ENCODE measurements at places on chromosomes 7 and 10. TPM values are rescaled to one million over a fixed set of nuclear protein-coding genes. Genes with fewer than 3 reads are reported as not detected.

- H3K4me1 ChIP-seq = no peaks in the 10 kb centered on the region
- DNase-seq = no peak
- no peak overlapping the region for H3K27ac ChIP-seq
Observed at GRCh38 chr7:115851291-115851690, 179.3 kb downstream of the TFEC start.

Gene FAM107B
- total RNA-seq = 51.8 TPM

GRCh38 chr10:84392181-84392580 lies 63.8 kb downstream of the CCSER2 start:
- no peak overlapping the region for H3K27ac ChIP-seq
- DNase-seq = no peak
- H3K36me3 ChIP-seq = no peaks in the 10 kb centered on the region
- no peak overlapping the region for H3K4me3 ChIP-seq
- no peaks in the 10 kb centered on the region for H3K4me1 ChIP-seq

Gene MKI67
- 6.4 TPM for total RNA-seq

Gene PFKP
- 32.9 TPM for total RNA-seq

GRCh38 chr10:91296471-91296870 lies 76.0 kb downstream of the PCGF5 start:
- H3K36me3 ChIP-seq = no peaks in the 10 kb centered on the region
- H3K27me3 ChIP-seq = no peaks in the 10 kb centered on the region
- no peak for DNase-seq
- no peak overlapping the region for H3K4me3 ChIP-seq
- H3K27ac ChIP-seq = no peak overlapping the region

DNA sequence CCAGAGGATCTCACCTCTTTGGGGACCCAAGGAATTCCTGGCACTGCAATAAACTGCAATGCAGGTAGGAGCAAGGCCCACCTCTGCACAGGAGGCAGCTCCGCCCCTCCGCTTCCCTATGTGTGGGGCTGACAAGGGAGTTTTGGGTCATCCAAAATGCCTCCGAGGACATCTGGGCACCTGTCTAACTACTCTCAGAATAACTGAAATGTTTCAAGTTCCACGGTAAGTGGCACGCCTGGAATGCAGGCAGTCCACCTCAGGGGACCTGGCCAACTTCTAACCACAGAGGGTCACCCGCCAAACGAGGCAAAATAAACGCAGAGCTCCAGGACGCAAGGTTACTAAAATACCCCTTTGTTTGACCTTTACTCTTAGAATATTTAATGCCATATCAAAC lies 102.5 kb downstream of the FGFR2 start:
- DNase-seq = peak; percentile 80
- no peaks in the 10 kb centered on the region for H3K36me3 ChIP-seq
- H3K4me3 ChIP-seq = no peak overlapping the region

DNA sequence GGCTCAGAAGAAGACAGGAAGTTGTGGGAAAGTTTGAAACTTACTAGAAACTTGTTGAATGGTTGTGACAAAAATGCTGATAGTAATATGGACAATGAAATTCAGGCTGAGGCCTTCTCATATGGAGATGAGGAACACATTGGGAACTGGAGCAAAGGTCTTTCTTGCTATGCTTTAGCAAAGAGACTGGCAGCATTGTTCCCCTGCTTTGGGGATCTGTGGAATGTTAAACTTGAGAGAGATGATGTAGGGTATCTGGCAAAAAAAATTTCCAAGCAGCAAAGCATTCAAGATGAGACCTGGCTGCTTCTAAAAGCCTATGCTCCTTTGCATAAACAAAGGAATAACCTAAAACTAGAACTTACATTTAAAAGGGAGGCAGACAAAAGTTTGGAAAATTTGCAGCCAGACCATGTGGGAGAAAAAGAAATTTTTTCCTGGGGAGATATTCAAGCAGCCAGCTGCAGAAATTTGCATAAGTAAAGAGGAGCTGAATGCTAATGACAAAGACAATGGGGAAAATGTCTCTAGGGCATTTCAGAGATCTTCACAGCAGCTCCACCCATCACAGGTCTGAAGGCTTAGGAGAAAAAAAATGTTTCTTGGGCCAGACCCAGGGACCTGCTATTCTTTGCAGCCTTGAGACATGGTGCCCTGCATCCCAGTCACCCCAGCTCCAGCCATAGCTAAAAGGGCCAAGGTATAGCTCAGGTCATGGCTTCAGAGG lies 16.5 kb upstream of the KCND2 start:
- H3K27me3 ChIP-seq = no peaks in the 10 kb centered on the region
- no peak overlapping the region for H3K4me3 ChIP-seq
- no peaks in the 10 kb centered on the region for H3K36me3 ChIP-seq

DNA sequence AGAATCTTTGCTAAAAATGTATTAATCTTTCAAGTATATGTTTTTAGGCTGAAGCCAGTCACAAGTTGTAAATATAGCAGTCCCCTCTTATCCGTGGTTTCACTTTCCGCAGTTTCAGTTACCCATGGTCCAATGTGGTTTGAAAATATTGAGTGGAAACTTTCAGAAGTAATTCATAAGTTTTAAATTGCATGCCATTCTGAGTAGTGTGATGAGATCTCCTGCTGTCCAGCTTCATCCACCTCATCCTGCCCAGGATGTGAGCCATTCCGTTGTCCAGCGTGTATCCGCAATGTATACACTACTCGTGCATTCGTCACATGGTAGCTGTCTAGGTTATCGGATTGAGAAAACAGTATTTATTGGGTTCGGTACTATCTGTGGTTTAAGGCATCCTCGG lies 12.2 kb downstream of the PDCD4 start:
- H3K4me3 ChIP-seq = no peak overlapping the region
- no peak overlapping the region for H3K27ac ChIP-seq

GRCh38 chr7:116942504-116942903 lies 10.8 kb upstream of the ST7 start:
- no peaks in the 10 kb centered on the region for H3K4me1 ChIP-seq
- H3K36me3 ChIP-seq = no peaks in the 10 kb centered on the region
- H3K27me3 ChIP-seq = no peaks in the 10 kb centered on the region
- H3K27ac ChIP-seq = no peak overlapping the region
- H3K4me3 ChIP-seq = no peak overlapping the region

GRCh38 chr10:58239561-58240169 lies 28.0 kb downstream of the IPMK start:
- no peak for DNase-seq
- no peak overlapping the region for H3K27ac ChIP-seq
- H3K4me1 ChIP-seq = no peaks in the 10 kb centered on the region
- no peaks in the 10 kb centered on the region for H3K27me3 ChIP-seq
- H3K4me3 ChIP-seq = no peak overlapping the region

DNA sequence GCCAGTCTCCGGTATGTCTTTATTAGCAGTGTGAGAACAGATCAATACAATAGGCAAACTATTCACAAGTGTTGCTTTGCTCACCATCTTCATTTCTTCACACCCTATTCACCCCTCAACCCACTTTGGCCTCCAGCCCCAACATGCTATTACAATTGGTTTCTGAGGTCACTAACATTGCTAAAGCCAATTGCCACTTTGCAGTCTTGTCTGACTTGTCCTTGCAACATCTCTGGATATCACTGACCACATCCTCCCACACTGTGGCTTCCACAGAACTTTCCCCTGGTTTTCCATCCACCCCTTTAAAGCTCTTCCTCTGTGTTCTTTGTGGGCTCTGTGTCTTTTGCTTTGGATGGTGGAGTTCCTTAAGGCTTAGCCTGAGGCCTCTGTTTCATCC lies 5.2 kb upstream of the APBB1IP start:
- H3K27me3 ChIP-seq = no peaks in the 10 kb centered on the region
- DNase-seq = no peak
- no peaks in the 10 kb centered on the region for H3K4me1 ChIP-seq
- H3K4me3 ChIP-seq = no peak overlapping the region
- H3K27ac ChIP-seq = no peak overlapping the region
- no peaks in the 10 kb centered on the region for H3K36me3 ChIP-seq

Gene BAIAP2L1
- 8.5 TPM for total RNA-seq

Gene PITX3
- not detected for total RNA-seq

DNA sequence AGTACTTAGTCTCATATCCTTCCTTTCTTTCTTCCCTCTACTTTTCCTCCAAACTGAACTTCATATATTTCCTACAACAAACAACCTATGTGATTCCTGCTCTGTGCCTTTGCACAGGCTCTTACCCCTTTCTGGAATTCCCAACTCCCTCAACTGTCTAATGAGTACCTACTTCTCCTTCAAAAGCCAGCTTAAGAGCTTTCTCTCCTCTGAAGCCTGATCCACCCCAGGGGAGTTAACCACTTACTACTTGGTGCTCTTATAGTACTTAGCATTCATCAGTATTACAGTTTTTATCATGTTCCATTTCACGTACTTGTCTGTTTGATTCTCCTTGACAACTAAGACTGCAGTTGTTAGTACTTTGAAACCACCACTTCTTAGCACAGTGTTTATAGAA lies 246.1 kb downstream of the LRRTM3 start:
- H3K27me3 ChIP-seq = no peaks in the 10 kb centered on the region
- no peak for DNase-seq

DNA sequence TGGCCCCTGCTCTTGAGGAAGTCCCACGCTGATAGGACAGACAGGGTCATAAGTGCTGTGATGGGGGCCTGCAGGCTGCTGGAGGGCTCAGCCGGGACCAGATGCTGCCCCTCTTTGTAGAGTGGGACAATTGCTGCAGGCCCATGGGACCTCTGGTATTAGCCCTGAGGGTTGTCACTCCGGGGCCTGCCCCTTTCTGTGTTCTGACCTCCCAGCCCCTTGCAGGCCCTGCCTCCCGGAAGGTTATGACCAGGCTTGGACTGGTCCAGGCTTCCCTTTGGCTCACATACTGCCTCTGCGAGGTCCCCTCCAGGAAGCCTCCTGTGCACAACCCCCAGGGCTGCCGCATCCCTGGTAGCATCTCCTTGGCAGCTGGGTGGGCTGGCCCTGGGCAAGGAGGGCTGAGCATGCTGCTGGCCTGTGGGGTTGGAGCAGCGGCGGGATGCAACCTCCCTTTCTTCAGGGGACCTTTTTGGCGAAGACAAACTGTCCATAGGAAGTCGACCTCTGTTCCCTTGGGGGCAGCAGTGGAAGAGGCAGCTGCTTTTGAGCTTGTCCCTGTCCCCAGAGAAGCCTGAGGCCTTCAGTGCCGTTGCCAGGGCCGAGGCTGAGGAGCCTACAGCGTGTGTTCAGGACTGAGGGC lies 8.8 kb downstream of the LIMK1 start:
- no peaks in the 10 kb centered on the region for H3K27me3 ChIP-seq
- DNase-seq = no peak
- H3K36me3 ChIP-seq = no peaks in the 10 kb centered on the region
- H3K4me1 ChIP-seq = peaks cover 15% of the 10 kb centered on the region

DNA sequence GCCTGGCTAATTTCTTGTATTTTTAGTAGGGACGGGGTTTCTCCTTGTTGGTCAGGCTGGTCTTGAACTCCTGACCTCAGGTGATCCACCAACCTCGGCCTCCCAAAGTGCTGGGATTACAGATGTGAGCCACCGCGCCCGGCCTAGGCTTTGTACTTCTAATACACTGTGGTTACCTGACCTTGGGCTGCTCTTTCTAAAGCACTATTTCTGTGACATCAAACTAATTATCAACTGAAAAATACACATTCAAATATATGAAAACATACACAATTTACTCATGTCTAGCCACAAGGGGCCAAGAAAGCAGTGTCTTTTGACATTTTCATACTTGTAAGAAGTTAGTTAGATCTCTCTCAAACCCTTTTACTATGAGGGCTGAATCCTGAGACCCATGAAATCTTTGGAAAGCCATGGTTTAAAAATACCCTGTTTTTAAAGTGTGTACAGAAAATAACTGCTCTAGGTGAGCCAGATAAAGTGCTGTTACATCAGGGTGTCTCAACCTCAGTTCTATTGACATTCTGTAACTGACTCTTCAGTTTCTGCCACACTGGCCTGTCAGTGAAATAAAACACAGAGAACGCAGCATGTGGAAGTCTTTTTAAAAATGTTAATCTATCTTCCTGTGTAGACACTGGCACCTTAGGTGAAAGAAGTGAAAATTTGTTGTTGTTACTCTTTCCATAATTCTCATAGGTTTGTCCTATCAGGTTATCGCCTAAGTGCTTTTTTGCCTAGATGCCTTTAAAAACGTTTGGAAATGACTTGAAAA lies 58.8 kb downstream of the CREM start:
- H3K36me3 ChIP-seq = no peaks in the 10 kb centered on the region
- no peaks in the 10 kb centered on the region for H3K4me1 ChIP-seq
- no peaks in the 10 kb centered on the region for H3K27me3 ChIP-seq

Gene SEC31B
- total RNA-seq = 9.8 TPM

DNA sequence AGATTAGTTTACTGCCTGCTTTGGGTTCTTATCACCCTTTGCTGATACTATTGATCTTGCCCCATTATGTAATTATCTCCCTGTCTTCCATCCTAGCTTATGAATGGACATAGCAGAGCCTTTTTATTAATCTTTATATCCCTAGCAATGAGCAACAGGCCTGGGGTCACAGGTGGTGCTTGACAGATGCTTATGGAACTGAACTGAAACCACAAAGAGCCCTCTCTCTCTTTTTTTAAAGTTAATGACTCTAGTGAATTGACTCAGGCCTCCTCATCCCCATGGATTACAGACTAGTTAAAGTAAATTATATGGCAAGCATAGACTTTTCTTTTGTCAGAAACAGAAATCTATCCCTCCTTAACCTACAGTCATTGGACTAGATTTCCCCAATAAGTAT lies 265.2 kb downstream of the PHTF2 start:
- H3K4me1 ChIP-seq = no peaks in the 10 kb centered on the region
- no peak overlapping the region for H3K27ac ChIP-seq
- DNase-seq = no peak
- no peak overlapping the region for H3K4me3 ChIP-seq

DNA sequence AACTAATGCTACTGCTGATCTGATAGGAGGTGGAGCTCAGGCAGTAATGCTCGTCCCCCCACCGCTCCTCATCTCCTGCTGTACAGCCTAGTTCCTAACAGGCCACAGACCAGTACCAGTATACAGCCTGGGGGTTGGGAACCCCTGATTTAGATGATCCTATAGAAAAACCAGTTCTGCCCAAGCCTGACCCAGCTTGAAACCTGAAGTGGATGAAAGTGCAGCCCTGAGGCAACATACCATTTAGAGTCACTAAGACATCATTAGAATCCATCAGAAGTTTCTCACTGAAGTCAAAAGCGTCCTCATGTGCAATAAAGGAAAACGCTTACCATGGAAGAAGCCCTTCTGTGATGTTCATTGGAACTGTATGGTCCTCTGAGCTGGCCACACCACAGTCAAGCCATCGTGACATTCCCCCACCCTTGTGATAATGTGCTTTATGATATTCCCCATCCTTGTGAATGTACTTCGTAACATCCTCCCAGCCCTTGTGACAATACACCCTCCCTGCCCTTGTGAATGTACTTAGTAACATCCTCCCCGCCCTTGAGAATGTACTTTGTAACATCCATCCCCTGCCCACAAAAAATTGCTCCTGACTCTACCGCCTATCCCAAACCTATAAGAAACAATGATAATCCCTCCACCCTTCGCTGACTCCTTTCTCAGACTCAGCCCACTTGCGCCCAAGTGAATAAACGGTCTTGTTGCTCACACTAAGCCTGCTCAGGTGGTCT lies 65.9 kb upstream of the HECTD2 start:
- no peaks in the 10 kb centered on the region for H3K36me3 ChIP-seq
- H3K4me3 ChIP-seq = no peak overlapping the region
- H3K4me1 ChIP-seq = no peaks in the 10 kb centered on the region
- DNase-seq = no peak
- no peaks in the 10 kb centered on the region for H3K27me3 ChIP-seq
